ENCODE measurements at places on chromosomes 3 and 15.

- DNase-seq: no peak
Measured at GRCh38 chr15:77025941-77026411, 31.1 kb downstream of the PSTPIP1 start.

- no peak for DNase-seq
Measured at GRCh38 chr15:47473832-47474231, 243.5 kb upstream of the SEMA6D start.

DNA sequence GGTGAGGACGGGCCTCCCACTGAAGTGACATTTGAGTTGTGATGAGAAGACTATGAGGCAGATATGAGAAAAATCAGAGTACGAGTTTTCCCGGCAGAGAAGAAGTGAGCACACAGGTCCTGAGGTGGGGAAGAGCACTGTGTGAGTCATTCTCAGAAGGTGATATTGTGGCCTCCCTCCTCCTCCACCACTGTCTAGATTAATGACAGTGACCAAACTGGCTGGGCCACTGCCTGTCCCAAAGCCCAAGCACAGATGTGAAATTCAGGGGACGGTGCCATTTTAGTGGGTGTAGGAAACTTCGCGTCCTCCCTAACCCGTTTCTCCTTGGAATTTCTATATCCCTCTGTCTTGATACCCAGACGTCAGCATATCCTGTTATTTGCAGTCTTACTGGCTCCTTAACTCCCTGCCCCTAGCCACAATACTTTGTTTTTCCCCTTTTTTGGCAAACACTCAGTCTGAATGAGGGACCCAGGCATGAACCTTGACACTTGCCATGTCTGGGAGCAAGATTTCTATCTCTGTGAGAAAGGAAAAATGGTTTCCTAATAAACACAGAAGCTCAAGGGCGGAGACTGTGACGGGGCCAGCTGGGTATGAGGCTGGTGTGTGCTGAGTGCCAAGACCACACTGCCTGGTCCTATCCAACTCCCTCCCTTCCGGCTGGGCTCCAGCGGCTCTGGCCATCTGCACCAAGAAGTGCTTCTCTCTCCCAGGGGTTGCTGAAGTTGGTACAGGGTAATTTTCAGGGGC, 15.2 kb downstream of the PRICKLE2 start:
- DNase-seq: no peak

DNA sequence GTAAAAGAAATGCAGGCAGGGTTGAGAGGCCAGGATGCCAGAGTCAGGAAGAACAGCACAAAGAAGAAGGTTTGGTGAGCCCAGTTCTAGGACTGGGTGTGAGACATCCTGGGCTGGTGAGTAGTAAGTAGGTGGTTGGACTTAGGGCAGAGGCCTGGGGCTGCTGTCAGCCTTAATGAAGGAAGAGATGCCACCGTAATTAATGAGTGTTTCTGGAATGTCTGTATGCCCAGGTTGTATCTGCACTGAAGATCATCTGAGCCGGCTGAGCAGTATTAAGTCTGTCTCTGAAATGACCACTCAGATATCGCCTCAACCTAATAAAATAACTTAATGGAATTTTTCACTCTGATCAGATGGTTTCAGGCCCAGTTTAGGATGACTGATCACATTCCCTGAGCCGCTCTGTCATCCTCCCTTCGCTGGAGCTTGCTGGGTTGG, 532.9 kb upstream of the IL12A start:
- DNase-seq: peak; percentile 35

- no peak for DNase-seq
Measured at GRCh38 chr3:184409331-184409926, 29.6 kb downstream of the CHRD start.

DNA sequence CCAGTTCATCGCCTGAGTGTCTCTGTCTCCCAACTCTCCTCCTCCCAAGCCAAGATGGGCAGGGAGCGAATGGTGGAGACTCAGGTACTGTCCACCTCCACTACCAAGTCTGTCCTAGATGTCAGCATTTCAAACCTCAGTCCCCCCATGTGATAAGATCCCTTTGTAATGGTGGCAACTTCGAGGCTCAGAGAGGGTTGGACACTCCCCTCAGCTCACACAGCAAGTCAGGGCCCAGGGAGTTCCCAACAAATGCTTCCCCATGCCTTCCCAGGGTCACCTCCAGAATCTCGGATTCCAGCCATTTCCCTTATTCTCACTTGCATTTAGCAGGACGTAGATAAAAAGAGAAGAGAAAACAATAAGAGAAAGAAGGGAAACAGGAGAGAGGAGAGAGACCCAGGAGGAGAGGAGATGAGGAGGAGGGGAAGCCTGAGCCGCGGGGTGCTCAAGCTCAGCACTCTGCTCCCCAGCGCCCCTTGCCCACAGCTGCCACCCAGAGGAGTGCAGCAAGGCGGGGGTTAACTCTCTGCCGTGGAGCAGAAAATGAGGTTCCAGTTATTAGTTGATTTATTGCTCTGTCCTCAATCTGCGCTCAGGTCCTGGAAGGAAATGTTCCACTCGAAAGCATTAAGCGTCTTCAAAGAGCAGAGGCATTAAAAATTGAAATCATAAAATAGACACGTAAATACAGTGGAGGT, 84.1 kb upstream of the LINGO1 start:
- DNase-seq: no peak

DNA sequence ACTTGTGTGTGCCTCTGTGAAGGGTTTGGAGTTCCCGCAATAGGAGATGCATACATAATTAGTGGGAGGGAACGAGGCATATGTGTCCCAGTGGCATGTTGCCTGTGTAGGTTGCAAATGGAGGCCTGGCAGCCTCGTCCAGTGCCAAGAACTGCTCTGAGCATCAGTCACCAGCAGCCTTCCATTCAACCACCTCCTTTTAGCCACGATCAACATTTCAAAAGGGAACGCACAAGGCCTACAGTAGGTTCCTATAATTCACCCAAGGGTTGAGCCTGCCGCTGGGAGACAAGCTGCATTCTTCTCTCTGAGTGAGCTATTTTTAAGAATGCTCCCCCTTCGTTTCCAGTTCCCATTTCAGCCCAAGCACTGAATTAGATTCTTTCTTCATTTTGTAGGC, 78.8 kb upstream of the CTNNB1 start:
- DNase-seq: no peak

DNA sequence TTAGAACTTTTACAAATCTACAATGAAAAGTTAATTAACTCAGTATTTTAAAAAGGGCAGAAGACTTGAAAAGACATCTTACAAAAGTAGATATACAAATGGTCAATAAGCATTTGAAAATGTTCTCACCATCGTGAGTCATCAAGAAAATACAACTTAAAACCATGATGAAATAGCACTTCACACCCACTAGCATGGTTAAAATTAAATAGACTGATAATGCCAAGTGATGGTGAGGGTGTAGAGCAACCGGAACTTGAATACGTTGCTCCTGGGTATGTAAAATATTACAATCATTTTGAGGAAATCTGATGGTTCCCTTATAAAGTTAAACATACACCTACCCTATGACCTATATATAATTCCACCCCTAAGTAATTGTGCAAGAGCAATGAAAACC, 319.8 kb upstream of the UMPS start:
- DNase-seq: no peak

DNA sequence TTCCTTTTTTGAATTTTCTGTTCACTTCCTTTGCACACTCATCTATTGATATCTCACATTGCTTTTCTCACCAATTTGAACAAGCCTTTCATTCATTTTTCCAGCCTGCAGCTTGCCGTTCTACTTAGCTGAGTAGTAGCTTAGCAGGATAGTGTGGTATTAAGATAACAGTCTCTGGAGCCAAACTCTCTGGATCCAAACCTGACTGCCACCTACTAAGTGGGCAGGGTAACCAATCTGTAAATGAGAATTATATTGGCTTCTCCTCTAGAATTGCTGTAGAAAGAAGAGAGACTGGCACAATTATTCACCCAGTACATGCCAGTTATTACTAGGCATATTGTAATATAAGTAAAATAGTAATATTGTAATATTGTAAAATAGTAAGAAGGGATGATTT, 40.5 kb downstream of the AQP9 start:
- no peak for DNase-seq

- peak; percentile 65 for DNase-seq
Measured at GRCh38 chr15:63322541-63322940, 45.1 kb downstream of the APH1B start.

GRCh38 chr3:39124876-39125840, 17.7 kb downstream of the TTC21A start:
- DNase-seq: peak; percentile 44

DNA sequence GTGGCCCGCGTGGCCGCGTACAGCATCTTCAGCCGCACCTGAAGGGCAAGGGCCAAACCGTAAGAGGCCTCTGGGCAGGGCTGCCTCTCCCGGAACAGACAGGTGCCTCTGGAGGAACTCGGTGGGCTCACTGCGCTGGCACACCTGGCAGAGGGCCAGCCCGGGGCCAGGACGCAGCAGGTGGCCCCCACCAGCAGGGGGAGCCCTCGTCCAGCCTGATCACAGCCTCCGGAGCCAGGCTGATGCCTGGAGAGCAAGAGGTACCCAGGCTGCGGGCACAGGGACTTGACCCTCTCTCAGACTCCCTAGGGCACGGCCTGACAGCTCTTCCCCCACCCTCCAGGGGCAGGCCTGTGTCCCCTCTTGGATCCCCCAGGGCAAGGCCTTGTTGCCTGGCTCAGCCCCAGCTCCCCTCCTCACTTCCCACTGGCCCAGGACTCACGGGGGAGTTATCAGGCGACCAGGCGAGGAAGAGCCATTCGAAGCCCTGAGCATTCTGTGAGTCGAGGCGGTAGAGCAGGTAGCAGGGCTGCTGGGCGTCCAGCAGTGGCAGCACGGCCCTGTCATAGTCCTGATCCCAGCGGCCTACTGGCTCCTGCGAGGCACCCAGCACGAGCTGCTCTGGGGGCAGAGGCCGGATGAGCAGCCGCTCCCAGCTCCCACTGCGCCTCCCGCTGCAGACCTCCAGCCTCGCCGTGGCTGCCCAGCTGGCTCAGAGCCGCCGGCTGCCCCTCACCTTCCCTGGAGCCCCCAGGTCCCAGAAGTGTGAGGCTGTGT, 6.2 kb upstream of the TLR9 start:
- peak; percentile 53 for DNase-seq

GRCh38 chr3:180123928-180124327, 87.2 kb upstream of the PEX5L start:
- DNase-seq: no peak

DNA sequence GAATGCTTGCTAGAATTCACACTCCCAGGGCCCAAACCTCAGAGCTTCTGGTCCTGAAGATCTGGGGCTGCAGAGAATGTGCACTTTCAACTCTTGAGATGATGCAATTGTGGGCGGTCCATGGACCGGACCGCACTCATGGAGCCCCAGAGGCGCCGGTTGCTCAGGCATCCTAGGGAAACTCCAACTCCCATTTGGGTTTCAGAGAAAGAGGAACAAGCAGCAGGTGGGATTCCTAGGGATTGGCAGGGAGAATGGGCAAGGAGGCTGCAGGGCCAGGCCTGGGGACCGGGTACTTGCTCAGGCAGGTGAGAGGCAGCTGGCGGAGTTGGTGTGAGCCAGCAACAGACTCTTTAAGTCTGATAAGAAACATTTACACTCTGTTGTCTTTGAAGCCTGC, 3.5 kb downstream of the NOX5 start:
- DNase-seq: no peak

- DNase-seq: no peak
Measured at GRCh38 chr3:61239871-61240270, 11.4 kb downstream of the FHIT start.

- DNase-seq: no peak
Measured at GRCh38 chr3:52205727-52206372, 7.9 kb downstream of the ALAS1 start.

GRCh38 chr3:30035935-30036567, 570.4 kb upstream of the TGFBR2 start:
- DNase-seq: no peak

GRCh38 chr15:75732809-75733451, 20.3 kb upstream of the CSPG4 start:
- DNase-seq: peak; percentile 66

- DNase-seq: no peak
Measured at GRCh38 chr3:14331251-14331650, 71.2 kb upstream of the SLC6A6 start.

- no peak for DNase-seq
Measured at GRCh38 chr3:136152176-136152843, 43.8 kb downstream of the MSL2 start.

DNA sequence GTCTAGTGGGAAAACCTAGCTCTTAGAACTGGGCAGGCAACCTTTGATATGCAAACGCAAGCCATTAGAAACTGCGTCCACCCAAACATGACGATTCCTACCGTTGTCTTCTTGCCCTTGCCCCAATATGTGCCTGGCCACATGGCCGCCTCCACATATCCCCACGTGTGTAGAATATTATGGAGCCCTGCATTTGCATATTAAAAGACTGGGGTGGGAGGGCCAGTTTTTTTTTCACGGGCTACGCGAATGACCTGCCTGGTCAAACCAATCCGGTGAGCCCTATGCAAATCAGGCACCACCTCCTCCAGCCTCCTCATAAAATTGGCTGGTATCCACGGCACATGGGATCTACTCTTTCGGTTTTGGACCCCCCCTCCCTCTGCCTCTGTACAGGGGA, 381.0 kb upstream of the RGMA start:
- no peak for DNase-seq

Data from fibroblast of skin of scalp (primary cell).